ENCODE measurements at places on chromosomes 1 and 21.
A peak's percentile ranks its signal among the peaks of the same experiment; 100 is the strongest.

- DNase-seq, result no peak
Measured at GRCh38 chr1:64320922-64321614, 117.6 kb downstream of the UBE2U start.

DNA sequence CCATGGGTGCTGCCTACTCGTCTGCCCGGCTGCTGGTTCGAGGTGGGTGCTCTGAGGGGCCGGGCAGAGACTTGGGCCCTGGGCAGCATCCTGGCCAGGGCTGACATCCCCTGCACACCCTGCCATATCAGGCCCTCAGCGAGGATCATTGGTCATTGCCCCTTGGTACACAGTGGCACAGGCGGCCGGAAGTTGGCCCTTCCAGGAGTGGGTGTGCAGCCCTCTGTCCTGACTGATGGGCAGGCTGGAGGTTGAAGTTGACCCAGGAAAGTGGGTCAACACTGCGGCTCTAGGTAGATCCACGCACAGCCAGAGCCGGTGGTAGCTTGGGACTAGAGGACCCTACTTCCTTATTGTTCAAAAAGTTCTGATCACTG, 72.9 kb downstream of the TRIM11 start:
- DNase-seq, result no peak

GRCh38 chr21:43188181-43188580, 19.4 kb downstream of the CRYAA start:
- no peak for DNase-seq

DNA sequence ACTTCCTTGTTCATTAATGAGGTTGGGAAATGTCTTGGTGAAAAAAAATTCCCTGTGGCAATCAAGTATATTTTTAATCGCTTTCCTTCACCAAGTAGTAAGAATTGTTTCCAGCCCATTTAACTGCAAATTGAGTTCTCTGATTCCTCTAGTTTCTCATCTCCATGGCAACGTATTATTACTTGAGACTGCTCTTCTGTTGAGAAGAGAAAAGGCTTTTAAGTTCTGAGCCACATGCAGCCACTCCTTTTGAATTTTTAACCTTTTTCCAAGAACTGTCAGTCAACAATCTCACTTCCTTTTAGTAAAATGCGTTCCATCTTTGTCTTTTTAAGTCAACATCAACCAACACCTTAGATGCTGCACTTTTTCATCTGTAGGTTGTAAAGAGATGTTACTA, 75.7 kb upstream of the KIAA1614 start:
- no peak for DNase-seq

GRCh38 chr1:94237291-94238226, at the start of gene ARHGAP29:
Gene ARHGAP29, minus strand, starts transcription at chr1:94237584. Its CDS starts 5,973 bp downstream, at chr1:94231611.
- DNase-seq, result peak; percentile 4

Data from stimulated activated CD8-positive, alpha-beta memory T cell treated with anti-CD3 and anti-CD28 coated beads, Interleukin-15, amount 100 ng/mL, for 4 hours (primary cell).